ENCODE measurements at places on chromosomes 1 and 21.

DNA sequence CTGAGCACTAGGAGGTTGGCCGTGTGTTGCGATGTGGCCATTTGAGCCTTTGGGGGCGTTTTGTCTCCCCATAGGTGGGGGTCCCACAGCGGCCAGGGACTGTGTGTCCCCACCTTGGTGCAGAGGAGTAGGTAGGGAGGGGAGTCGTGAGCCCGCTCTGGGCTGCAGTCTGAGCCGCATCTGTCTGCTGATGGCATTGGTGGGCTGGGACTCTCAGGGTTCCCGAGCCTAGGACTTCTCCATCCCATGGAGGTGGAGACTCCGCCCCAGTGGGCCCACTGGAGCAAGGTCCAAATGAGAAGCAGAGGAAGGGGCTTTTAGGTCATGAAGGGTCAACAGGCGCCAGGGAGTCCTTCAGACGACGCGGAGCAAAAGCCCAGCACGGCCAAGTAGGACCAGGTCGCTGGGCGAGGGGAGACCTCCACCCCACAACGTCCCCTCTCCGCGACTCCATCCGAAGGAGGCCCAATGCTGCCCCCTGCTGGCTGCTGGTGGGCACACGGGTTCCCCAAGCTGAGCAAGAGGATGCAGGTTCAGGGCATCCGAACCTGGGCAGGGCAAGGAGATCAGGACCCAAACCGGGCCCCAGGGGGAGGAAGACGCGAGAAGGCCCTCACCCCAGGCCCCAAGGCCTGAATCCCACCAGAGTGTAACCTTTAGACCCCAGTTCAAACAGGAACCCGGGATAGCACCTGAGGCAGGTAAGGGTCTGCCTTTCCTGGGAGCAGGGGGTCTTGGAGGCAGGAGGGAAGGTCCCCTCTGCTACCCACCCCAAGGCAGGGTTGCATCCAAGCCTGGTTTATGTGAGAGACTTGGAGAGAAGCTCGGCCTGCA lies 14.9 kb downstream of the TTC34 start:
- peak; percentile 40 for DNase-seq

DNA sequence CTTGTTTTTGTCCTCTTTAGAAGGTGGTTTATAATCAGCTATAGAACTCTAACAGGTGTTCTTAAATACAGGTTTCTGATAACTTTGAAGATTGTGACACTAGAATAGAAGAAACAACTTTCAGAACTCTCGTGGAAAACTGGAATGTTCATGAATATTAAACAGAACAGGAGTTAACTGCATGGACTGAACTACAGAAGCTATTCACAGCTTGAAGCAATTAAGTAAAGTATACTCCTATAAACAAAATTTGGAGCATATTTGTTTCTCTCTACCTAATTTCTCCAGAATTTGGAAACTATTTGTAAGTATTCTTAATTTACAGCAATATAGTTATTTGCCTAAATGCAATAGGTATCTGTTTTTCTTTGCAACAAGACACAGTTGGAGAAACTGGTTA lies 824.8 kb downstream of the ADGRL2 start:
- no peak for DNase-seq

DNA sequence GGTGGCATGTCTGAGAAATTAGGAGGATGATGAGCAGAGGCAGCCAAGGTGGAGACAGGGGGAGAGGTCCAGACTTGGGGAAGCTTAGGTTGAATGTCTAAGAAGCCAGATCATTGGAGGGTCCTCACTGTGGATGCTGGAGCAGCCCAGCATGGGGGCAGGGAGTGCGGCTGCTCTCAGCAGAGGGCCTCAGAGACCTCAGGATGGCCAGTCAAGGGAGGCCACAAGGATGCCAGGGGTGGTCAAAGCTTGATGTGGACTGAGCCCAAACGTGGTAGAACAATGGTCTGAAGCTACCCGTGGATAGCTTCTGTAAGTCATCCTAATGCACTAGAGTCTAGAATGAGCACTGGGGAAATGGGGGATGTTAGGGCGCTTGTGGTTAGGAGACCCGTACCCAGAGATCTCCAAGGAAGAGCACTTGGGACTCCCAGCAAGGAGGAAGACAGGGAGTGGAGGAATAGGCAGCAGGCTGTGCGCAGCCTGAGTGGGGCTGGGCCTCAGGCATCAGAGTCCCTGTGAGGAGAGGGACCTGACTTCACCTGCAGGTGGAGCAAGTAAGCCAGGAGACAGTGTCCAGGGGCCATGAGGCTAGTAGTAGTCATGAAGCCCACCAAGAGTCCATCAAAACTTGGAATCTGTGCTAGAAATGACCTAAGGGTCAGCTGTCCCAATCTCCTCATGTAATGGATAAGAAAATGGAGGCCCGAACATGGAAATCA lies 4.3 kb upstream of the S100A9 start:
- DNase-seq, result no peak

DNA sequence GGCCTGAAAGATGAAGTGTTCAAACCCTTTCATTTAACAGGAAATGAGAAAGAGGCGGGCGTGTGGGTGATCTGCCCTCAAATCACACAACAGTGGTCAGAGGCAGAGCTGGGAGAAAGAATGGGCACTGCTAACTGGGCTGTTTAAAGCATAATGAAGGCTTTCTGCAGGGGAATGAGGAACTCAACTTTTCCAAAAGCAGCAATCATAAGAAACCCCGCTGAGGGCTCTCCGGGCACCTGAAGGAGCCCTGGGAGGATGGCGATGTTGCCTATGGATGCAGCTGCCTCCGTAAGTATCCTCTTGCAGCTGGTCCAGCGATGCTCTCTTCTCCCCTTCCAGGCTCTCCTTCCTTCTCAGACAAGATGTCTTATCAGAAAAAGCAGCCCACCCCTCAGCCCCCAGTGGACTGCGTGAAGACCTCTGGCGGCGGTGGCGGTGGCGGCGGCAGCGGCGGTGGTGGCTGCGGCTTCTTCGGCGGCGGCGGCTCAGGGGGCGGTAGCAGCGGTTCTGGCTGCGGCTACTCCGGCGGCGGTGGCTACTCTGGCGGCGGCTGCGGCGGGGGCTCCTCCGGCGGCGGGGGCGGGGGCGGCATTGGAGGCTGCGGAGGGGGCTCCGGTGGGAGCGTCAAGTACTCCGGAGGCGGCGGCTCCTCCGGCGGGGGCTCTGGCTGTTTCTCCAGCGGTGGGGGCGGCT lies 1.2 kb downstream of the LORICRIN start:
- no peak for DNase-seq

DNA sequence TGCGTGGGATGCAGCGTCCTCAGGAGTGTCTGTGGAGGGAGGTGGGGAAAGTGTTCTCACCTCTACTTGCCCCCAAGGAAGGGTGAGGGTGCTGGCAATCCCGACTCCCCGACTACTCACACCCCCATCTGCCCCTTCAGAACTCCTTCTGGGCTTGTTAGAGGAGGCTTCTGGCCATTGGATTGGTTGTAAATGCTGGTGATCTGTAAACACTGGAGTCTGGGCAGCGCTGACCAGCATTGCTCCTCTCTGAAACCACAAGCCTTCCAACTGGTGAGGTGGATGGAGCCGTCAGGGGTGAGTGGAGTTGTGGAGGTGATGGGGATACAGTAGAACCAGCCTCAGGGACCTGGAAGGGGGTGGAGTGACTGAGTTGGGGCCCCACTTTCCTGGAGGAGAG lies 59.3 kb downstream of the NKAIN1 start:
- no peak for DNase-seq

All from activated CD4-positive, CD25-positive, alpha-beta regulatory T cell treated with anti-CD3 and anti-CD28 coated beads, Interleukin-2, amount 50 U/mL, for 16 hours (primary cell).